ENCODE measurements at places on chromosomes 12 and 14.

GRCh38 chr12:23929906-23930305 lies 19.6 kb downstream of the SOX5 start:
- DNase-seq, result no peak

DNA sequence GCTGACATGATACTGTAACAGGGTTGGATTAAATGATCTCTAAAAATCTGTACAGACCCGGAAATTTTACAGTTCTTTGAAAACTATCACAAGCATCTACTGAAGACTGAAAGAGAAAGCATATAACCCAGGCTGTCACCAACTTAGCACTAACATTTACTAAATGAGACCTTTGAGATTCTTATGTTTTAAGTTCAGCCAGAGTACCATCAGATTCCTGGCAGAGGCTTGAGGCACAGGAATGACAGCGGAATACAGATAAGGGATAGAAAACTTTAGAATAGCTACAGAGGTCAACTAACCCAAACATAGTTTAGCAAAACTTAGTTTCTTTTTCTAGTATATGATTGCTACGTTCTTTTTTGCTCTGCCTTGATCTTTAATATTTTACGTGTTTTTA lies 91.6 kb upstream of the FERMT2 start:
- no peak for DNase-seq

DNA sequence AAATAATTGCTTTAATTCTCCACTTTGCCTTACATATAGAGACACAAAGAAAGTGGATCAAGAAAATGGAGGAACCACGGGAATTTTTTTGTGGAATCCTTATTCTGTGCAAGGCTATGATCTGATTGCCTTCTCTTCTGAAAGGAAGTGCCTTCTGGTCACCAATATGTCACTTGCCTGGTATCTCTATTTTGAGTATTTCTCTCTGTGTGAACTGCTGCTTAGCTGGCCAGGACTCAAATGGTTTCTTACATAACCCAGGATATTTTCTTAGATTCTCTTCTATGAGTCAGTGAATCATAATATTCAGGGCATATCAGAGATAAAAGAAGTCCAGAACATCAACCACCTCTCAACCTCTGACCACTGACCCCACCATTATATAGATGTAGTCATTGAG lies 156.1 kb downstream of the DIO2 start:
- no peak for DNase-seq

GRCh38 chr12:58882826-58883225 lies 37.5 kb downstream of the LRIG3 start:
- DNase-seq, result no peak

DNA sequence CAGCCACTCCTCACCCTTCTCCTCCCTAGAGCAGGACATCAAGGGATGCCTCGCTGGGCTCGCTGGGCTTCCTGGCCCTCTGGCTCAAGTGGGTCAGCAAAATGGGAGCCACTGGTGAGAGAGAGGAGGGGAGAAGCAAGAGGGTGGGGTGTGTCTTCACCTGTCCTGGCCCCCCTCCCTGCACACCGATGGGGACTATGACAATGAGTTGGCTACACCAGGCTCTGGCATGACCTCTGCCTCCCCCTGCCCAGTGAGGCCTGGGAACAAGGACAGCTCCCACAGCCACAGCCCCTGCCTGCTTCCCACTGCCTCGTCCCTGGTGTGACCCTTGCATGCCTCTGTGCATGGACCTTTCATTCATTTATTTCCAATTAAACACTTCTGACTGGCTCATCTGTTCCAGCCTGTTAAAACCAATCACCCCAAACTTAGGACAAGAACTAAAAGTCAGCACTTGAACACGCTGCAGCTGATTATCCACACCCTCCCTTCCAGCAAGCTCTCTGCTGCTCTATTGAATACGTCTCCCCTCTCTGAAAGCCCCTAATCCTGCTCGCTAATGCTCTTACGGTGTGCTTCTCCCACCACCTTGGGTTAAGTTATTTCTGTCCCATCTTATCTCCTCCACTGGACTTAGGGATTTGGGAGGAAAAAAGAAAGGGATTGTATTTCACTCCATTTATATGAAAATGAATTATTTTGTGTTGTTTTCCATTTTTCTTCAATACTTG lies 5.8 kb upstream of the PPP2R5C start:
- no peak for DNase-seq

- no peak for DNase-seq
Measured at GRCh38 chr12:96356831-96357230, 43.4 kb downstream of the CDK17 start.

DNA sequence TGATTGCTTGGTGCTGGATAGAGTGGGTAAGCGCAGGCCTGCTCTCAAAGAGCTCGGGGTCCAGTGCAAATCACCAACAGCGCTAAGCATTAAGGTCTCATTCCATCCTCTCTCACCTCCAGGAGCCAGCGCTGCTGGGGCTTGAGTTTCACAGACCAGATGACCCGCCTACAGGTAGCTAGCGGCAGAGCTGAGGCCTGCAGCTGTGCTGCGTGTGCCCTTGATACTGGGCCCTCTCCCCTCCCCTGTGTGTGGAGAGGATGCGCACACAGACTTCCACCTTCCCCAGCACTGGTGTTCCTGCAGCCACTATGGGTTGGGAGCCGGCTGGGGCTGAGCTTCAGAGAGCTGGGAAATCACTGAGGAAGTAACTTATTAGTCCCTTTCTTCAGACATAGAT lies 149.9 kb downstream of the CALM1 start:
- no peak for DNase-seq

DNA sequence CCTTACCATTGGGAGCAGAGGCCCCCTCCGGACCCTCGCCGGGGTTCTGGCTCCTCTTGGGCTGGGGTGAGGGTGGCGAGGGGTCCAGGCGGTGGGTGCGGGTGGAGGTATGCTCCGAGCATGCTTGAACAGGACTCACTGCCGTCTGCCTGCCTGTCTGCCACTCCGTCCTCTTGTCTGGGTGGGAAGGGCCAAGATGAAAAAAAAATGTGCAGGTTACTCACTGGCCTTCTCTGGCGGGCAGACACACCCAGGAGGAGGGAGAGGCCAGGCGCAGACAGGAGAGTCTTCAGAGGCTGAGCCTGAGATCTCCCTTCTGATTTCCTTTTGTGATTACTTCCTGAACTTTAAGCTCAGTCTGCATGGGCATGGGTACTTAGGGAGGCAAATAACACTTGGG lies 76.1 kb downstream of the STON2 start:
- DNase-seq, result no peak

DNA sequence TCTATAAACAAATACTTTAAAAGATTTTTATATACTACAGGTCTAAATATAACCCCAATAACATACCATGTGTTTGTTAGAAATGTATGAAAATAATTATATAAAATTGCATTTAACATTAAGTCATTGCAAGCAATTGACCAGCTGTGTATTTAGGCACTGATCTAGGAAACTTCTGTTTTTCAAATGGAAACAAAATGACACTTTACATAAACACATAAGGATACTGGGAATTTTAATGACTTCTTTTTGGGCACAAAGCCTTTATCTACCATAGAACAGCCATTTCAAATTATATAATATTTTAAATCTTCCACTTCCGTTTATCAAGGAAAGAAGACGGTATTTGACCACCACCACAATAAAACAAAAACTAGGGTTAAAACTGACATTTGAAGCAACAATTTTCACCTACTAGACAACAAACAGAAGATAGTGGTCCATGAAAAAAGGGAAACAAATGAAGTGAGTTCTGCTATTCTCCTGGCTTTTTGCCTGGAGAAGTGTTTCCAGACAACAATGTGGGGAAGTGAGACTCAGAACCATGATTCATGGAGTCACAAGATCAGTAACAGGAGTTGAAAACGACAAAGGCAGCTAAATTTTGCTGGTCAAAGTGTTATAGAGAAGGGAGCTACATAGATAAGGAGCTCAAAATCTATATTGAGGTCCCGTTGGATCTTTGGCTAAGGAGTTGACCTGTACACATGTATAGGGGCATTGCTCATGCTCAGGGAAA lies 475.1 kb downstream of the TRHDE start:
- DNase-seq, result no peak

DNA sequence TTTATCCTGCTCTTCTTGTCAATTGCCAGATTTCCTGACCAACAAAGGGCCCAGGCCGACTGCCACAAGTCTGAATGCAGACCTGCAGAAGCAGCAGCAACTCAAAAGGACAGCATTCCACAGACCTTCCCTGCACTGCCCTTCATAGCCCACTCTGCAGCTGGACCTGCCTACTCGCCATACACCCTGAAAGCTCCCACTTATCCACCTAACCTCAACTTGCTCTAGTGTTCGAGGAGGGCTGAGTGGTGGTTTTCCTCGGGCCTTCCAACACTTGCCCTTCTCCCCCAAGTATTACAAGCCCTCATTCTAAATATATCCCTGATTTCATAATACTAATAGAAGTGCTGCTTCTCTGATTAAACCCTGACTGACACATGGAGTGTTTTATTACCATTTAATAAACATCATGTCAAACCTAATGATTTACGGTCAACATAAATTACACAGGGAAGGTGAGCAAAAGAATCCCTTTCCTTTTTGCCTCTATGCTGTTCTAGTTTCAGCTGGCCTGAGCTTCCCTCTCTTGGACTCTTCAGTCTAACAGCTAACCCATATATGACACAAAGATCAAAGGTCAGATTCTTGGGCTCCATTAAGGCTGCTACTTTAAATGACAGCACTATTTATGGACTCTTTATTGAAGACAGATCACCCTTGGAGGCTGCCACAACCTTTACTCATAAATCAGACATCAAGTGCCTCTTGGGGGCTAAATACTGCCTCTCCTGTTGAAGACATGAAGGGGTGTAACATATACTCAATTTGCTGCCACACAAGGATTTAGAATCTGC lies 1546.9 kb upstream of the TMEM132C start:
- DNase-seq, result no peak

DNA sequence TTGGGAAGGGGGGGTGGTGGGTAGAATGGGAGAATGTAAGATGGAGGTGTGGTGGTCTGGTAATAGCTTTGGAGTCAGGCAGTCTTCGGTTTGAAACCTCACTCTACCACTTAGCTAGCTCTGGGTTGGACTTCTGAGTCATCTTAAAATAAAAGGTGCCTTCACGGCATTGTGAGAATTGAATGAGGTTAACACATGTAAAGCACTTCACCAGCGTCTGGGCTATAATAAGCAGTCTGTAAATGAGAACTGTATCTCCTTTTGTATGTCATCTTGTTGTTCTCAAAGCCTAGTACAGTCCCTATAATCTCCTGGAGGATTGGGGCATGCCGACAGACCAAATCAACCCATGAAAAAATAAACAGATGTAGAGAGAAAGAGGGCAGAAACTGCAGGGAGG lies 11.2 kb downstream of the C2CD5 start:
- no peak for DNase-seq

DNA sequence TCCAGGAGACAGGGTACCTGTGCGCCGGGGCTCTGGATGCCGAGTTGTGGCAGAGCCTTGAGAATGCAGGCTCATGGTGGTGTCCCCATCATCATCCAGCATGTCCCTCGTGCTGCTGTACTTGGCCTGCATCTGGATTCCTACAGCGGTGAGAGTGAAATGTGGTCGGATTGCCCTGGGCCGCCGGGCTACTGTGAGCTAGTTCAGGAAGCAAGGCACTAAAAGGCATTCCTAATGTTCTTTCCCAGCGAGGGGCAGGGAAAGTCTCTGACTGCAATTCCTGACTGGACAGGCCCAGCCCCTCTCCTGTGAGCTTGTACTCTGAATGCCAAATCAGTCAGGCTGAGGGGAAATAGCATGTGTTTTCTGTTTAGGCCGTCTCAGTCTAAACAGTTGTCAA lies at the start of gene CLEC1A:
Gene CLEC1A (minus strand): TSS at position 195 of the 400 bp plus-strand sequence. CDS start 63 bp downstream, at position 132.
- no peak for DNase-seq

DNA sequence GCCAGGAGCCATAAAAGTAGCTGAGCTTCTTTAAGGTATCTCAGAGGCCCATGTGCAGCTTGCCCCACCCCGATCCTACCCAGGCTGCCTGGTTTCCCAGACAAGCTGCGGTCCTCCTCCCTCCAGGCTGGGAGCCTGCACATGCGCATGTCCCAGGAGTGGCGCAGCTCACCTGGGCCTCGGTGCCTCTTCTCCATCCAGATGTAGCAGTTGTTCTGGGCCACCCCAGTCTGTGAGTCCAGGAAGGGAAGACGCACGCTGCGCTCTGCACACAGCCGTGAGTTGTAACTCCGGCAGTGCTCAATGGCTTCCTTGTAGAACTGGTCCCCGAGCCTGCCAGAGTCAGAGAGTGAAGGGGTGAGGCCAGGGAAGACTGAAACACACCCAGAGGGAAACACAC lies 122.3 kb downstream of the DPF3 start:
- DNase-seq, result no peak

DNA sequence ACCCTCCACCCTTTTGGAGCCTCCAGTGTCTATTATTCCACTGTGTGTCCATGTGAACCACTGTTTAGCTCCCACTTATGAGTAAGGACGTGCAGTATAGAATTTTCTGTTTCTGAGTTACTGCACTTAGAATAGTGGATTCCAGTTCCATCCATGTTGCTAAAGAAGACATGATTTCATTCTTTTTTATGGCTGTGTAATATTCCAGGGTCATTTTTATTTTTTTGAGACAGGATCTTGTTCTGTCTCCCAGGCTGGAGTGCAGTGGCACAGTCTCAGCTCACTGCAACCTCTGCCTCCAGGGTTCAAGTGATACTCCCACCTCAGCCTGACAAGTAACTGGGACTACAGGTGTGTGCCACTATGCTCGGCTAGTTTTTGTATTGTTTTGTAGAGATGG lies 31.6 kb downstream of the EML1 start:
- DNase-seq, result no peak

All from dorsolateral prefrontal cortex (tissue), 122 donors.